ENCODE measurements at places on chromosomes 1 and 21. TPM values are rescaled to one million over a fixed set of nuclear protein-coding genes. Genes with fewer than 3 reads are reported as not detected.

DNA sequence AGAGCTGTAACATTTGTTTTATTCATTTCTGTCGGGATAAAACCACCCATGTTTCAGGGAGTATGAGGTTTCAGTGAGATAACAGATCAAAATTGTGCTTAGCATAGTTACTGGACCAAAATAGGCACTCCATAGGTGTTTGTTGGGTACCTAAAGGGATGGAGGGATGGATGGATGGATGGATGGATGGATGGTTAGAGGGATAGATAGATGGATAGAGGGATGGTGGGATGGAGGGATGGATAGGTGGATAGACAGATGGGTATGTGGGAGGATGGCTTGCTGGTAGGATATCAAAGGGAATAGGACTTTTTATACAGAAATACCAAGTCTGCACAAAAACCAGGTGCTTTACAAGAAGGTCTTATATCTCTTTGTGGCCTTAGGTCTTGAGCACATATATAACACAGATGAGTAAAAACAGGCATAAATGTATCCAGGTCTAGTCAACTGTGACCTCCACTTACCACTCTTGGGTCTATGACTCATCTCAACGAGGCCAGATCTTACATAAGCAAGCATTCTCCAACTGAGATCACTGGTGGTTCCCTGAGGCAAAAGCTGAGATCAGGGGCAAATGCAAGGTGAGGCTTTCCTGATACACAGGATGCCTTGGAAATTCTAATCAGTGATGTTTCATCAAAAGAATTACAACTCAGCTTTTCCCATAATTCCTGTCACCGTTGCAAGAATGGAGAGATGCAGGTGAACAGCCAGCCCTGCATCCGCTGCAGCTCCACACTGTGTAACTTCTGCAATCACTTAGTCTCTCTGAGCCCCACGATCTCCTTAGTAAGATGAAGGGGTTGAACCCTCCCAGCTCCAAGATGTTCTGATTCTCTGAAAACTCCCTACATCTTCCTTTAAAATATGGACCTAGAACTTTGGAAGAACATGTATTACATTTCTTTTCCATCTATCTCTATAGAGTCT lies 32.0 kb downstream of the PTAFR start:
- no peak for DNase-seq

DNA sequence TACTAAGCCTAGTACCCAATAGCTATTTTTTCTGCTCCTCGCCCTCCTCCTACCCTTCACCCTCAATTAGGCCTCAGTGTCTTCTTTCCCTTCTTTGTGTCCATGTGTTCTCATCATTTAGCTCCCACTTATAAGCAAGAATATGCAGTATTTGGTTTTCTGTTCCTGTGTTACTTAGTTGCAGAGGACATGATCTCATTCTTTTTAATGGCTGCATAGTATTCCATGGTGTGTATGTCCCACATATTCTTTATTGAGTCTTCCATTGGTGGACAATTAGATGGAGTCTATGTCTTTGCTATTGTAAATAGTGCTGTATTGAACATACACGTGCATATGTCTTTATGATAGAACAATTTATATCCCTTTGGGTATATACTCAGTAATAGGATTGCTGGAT lies 106.9 kb upstream of the NR5A2 start:
- DNase-seq, result no peak

DNA sequence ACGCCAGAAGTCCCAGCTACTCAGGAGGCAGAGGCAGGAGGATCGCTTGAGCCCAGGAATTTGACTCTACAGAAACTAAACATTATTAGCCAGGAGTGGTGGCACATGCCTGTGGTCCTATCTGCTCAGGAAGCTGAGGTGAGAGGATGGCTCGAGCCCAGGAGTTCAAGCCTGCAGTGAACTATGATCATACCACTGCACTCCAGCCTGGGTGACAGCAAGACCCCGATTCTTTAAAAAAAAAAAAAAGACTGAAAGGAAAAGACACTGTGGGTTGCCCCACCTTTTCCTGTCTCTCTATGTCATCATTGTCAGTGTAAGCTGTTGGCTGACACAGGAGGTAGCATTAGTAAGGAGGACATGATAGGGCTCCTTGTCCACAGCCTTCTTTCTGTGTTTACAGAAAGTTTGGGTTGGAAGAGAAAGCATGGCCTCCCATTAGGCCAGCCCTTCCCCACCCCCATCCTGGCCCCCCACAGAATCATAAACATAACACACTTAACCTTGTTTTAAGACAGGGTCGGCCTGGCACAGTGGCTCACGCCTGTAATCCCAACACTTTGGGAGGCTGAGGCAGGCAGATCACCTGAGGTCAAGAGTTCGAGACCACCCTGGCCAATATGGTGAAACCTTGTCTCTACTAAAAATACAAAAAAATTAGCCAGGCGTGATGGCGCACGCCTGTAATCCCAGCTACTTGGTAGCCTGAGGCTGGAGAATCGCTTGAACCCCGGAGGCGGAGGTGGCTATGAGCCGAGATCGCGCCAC lies 20.6 kb upstream of the RCAN3 start:
- DNase-seq, result no peak

DNA sequence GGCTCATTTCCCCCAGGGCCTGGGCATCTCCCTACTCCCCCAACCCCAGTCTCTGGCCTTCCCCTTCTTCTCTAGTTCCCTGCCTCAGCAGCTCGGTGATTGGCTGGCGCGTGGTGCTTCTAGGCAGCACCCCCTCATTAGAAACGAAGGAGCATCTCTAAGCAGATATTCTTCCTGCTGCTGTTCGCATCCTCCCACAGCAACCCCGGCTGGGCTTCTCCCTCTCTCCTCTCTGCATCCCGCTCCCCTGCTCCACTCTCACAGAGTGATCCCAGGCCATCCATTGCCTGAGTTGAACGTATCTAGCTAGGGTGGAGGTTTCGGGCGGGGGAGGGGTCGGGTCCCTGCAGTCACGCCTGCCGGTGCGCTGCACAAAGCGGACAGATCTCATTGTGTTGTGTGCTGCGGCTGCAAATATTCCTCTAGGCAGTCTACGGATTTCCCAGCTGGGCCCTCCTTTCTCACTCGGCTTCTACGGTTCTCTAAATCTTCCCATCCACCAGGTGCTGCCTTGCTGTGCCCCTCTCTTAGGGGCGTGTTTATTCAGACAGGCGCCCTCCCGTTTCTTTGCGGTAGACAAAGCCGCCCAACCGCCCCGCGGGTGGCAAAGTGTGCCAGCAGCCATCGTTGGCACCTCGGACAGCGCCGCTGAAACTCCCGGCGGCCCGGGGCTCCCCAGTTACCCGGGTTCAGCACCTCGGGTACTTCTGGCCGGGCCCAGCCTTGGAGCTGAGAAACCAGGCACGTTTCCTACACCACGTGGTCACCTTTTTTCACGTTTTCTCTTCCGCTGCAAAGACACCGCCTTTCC lies 2.2 kb downstream of the CACNA1E start:
- no peak for DNase-seq

DNA sequence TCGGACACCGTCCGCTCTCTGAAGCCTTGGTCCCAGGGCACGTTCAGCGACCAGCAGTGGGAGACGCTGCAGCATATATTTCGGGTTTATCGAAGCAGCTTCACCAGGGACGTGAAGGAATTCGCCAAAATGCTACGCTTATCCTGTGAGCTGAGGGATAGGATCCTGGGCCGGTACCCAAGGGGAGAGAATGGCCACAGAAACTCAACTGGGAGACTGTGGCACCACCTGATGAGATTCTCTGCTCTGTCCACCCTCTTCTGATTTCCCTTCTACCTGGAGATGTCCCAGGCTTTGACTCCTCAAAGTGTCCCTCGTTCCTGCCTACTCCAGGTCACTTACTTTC lies 855 bp downstream of the CD1D start:
- no peak for DNase-seq

DNA sequence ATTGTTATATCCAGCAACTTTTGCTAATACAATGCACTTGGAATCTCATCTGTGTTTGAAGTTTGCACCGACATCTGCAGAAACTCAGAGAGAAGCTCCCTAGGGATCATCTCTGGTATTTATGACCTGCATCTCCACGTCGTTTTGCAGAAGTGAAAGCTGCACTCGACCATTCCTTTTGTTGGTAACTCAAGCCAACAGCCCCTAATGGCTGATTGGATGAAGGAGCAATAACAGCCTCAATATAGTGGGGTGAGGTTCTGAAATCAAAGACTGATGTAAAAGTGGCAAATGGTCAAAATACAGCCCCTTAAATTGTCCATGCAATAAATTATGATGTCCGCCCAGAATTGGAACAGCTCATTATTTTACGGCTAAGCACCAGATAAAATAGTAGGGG lies 344.2 kb upstream of the KAZN start:
- no peak for DNase-seq

- no peak for DNase-seq
Measured at GRCh38 chr1:115505148-115505571, 136.6 kb upstream of the VANGL1 start.

DNA sequence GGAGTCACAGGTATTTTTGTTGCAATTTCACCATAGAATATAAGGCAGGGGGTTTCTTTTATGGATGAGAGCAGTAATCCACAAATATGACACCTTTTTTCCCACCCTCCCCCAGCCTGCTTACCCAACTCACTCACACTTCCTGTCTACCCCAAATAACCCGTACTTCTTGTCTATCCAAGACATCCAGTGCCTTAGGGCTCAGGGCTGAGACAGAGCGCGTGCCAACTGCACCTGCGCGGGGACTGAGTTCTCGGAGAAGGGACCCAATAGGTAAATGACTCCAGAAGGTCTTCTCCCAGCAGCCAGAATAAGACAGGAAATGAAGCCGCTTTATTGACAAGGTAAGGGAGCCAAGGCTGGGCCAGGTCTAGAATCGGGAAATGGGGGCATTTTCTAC lies 369.1 kb downstream of the SIPA1L2 start:
- DNase-seq, result no peak

DNA sequence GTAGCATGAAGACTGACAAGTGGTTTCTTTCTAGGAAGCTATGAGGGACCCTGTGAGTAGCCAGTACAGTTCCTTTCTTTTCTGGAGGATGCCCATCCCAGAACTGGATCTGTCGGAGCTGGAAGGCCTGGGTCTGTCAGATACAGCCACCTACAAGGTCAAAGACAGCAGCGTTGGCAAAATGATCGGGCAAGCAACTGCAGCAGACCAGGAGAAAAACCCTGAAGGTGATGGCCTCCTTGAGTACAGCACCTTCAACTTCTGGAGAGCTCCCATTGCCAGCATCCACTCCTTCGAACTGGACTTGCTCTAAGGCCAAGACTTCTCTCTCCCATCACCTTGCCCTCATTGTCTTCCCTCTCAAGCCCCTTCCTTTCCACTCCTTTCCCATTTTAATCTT lies 3.4 kb upstream of the GABPB2 start:
- no peak for DNase-seq

GRCh38 chr1:24142546-24143534 lies at the start of gene IL22RA1:
Gene IL22RA1, minus strand, starts transcription at chr1:24143140. Its CDS starts 58 bp downstream, at chr1:24143082.
- peak; percentile 30 for DNase-seq

- DNase-seq, result no peak
Measured at GRCh38 chr1:4177425-4178150, 277.5 kb upstream of the C1orf174 start.

- no peak for DNase-seq
Measured at GRCh38 chr1:7954683-7955082, 6.8 kb upstream of the PARK7 start.

- no peak for DNase-seq
Measured at GRCh38 chr1:202084791-202085681, 37.7 kb upstream of the GPR37L1 start.

- no peak for DNase-seq
Measured at GRCh38 chr1:18511149-18511873, 30.6 kb downstream of the KLHDC7A start.

- DNase-seq, result no peak
Measured at GRCh38 chr1:223083831-223084230, 59.2 kb downstream of the TLR5 start.

HORMAD1 gene
- total RNA-seq, result not detected

THEM5 gene
- not detected for total RNA-seq

All from left ventricle myocardium inferior (tissue), 1 donor.